Stimulated activated CD8-positive, alpha-beta memory T cell treated with anti-CD3 and anti-CD28 coated beads, Interleukin-4, amount 100 ng/mL, for 4 hours (primary cell): ENCODE measurements at places on chromosomes 12 and 14.

GRCh38 chr14:60266021-60266937 lies 17.3 kb downstream of the PPM1A start:
- no peak for DNase-seq

- no peak for DNase-seq
These were observed 17.2 kb upstream of the CISTR start for GRCh38 chr12:53768976-53769375.

- DNase-seq: no peak
These were observed 17.0 kb downstream of the OR8S1 start for GRCh38 chr12:48542300-48542928.

- no peak for DNase-seq
These were observed 11.7 kb downstream of the TTLL5 start for GRCh38 chr14:75672605-75673192.

DNA sequence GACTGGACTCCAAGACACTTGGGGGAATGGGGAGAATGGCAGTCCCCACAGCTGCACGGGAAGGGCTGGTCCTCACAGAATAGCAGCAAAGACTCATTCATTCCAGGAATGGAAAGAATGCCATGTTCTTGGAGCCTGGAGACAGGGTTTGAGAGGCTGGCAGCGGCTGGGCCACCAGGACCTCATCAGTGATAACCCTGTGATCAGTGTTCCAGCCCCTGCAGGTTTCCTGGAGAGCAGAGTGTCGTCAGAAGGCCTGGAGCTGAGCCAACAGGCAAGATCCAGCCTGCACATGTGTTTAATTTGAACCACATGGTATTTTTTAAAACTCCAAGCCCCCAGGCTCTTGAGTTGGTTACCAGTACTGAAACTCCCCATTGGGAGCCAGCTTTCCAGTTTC lies 11.3 kb downstream of the BDKRB1 start:
- no peak for DNase-seq

GRCh38 chr14:101844219-101844618 lies 82.7 kb downstream of the PPP2R5C start:
- DNase-seq: no peak

DNA sequence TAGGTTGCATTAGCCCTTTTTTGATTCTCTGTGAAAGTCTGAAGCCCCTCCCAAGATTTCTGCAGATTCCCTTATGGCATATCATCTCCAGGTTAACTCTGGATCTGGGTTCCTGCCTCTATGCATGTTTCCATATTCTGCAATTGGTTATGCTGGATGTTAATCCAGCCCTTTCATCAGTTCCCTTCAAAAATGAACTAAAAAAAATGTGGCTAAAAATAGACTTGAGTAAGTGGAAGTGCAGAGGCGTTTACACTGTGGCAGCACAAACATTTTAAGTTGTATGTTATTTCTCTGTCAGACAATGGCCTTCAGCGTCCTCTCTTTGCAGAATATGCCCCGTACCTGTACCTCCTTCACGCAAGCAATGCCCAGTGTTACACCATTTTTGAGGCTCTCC lies 11.4 kb downstream of the MGST1 start:
- DNase-seq: no peak

DNA sequence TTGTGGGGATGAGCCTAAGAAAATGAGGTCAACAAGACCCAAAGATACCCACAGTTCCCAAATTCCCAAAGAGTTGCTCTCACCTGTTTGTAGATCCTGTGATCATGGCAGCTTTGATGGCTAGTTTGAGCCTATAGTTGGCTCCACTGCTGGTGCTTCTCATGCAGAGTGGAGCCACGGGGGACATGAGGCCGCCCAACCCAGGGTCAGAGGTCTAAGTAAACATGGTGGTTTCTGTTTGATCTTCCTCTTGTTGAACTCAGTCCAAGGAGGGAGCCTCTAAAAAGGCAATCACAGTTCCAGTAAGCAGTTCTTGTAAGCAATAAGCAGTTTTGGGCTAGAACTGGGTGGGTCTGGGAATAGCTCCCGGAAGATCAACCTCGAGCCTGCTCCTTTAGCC lies 125.6 kb upstream of the DHRS4 start:
- no peak for DNase-seq

- no peak for DNase-seq
These were observed 13.0 kb upstream of the RIOX1 start for GRCh38 chr14:73477618-73478266.

GRCh38 chr14:33026850-33027430 lies 88.3 kb downstream of the NPAS3 start:
- no peak for DNase-seq

GRCh38 chr12:88142610-88142991 lies 494 bp downstream of the TMTC3 start:
- no peak for DNase-seq

- DNase-seq: no peak
These were observed 1.9 kb upstream of the PSMB11 start for GRCh38 chr14:23040100-23040499.

DNA sequence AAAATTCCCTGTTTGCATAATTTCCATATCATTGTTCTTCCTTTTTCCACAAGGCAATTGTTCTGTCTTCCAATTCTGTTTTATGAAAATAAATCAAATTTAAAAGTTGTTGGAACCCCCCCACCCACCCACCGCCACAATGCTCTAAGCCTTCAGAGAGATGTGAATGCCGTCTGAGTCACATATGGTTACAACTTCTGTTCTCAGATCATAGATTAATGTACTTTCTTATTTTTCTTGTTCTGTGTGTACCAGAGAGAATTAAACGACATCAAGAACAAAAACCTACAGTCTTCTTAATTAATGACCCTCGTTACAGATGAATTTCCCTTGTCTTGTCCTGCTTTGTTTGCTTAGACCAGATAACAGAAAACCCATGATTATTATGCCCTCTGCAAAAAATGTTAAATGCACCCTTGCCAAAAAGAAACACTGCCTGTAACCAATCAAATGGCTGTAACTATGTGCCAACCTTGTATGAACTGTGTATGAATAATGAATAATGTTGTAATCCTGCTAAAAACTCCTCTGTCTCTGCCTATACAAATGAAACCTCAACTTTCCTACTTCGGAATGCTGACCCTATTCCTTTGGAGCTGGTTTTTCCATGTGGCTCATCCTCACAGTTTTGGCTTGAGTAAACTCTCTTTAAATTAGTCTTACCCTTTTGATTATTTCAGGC lies 14.0 kb downstream of the OR6S1 start:
- no peak for DNase-seq

GRCh38 chr12:10668526-10668925 lies 5.3 kb downstream of the STYK1 start:
- no peak for DNase-seq

- no peak for DNase-seq
These were observed 278.2 kb upstream of the SFSWAP start for GRCh38 chr12:131432532-131433260.

DNA sequence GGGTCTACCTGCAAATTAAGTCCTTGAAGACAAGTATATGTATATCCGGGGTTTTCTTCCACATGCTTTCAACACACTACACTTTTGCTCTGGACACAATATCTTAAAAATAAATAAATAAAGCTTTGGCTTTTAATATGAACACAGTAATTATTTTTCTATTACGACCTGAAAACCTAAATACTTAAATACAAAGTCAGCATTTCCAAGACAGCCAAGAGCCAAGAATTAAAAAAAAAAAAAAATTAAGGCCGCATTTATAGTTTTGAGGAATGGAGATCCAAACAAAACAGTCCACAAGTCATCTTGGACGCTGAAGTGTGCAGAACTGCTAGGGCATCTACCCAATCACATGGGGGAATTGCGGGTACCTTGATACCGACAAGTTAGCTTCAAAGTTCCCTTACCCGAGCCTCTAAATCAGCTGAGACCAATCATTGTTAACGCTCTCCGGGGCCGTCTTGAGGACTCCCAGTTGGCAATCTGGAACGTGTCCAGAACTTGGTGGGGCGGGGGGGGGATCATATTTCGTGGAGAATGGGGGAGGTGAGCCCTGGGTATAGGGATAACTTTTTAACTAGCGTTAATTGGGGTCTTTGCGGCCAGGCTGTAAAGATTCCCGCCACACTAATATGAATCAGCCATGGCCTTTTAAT lies 731 bp upstream of the PCNX4 start:
- DNase-seq: no peak

- no peak for DNase-seq
These were observed 82.8 kb downstream of the SLC25A47 start for GRCh38 chr14:100405760-100406455.

DNA sequence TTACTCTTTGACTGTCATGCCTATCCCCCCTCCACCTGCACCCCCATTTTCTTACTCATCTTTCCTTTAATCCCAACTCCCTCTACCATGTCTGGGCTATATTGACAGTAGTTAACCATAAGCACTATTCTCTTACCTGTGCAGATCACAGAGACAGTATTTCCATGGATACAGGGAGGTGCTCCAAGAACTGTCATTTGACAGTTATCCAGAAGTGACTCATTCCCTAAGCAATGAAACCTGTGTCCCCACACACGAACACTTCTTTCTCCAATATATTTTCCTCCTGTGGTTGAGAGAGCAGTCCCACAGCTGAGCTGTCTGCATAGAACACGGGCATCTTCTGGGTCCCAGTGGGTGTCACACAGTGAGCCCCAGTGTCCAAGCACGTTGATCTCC lies 68.8 kb downstream of the CD163L1 start:
- no peak for DNase-seq

DNA sequence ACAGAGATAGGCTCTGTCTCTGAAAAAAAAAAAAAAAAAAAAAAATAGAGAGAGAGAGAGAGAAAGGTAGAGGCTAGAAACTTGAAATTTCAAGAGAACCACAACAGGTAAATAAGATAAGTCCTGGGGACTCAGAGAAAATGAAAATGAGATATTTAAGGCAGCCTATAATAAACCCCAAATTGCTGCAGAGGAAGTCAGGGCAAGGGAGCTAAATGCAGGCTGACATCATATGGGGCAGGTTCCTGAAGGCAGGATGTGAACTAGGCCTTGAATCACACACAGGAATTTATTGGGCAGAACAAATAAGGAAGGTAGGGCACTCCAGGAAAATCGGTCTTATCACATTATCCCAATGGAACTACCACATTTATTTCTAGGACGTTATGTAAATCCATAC lies 54.9 kb upstream of the NUDT4 start:
- no peak for DNase-seq

DNA sequence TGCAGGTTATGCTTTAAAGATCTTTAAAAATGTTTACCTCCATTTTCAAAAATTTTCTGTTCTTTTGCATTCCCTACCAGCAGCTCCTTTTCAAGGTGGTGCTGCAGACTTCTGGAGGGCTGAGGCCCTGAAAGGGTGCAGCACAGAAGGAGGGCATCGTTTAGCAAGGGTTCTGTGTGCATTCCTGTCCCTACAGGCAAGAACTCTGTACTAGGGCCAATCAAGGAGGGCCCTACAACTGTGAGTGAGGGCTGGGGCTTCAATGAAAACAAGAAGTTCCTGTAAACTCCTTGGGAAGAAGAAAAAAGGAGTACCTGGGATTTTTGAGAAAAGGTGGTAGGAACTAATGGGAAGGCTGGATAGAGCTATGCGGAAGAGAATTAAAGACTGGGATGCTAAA lies 50.7 kb upstream of the CSRP2 start:
- DNase-seq: no peak

DNA sequence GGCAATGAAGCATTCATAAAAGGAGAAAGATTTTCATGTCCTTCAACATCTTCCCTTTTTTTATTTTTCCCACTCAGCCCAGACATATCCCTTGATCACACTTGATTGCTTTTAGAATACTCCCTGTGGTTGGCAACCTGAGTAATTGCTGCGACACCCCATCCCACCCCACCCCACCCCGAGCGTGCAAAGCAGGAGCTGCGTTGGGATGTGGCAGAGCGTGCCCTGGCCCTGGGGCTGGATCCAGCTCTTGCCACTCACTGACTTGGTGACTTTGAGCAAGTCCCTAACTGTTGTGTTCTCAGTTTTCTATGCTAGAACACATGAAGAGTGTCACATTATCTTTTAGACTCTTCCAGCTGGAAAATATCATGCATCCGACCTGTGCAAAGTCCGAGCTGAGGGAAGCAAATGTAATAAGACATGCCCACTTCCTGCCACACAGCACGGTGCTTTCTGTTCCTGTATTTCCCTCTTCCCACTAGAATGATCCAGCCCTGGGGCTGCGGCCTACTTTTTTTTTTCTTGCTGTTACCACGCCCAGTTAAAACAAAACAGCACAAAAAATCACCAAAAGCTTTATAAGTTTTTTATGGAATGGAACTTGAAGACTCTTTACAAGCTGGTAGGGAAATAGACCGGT lies 4.0 kb downstream of the ASCL4 start:
- no peak for DNase-seq

DNA sequence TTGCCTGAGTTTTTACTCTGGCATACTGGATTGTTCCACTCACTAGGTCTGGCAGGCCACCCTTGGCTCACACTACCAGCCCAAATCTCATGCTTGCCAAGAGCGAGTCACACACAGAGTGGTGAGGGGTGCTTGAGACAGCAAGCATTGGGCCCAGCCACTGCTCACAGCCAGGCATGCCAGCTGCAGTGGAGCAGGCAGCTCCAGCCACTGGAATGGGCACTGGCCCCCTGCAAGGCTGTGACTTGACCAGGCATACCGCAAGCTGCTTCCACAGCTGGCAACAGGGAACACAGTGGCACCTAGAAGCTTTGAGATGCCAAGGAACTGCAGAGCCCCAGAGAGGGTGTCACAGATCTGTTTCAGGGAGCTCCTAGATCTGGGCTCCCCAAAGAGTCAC lies 488.5 kb downstream of the LRFN5 start:
- DNase-seq: no peak

DNA sequence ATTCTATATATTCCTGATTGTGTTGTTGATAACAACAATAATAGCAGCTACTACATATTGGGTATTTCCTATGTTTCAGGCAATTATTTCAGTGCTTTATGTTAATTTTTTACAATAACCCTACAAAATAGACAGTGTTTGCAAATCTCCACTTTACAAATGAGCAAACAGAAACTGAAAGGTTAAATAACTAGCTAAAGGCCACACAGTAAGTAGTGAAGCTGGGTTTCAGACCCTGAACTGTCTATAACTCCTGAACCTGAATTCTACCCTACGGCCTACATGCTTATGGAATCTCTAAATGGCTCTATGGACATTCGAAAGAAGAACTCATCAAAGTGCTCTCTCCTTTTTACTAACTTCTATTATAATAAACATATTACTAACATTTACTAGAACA lies 19.7 kb upstream of the NUDT4 start:
- DNase-seq: no peak

DNA sequence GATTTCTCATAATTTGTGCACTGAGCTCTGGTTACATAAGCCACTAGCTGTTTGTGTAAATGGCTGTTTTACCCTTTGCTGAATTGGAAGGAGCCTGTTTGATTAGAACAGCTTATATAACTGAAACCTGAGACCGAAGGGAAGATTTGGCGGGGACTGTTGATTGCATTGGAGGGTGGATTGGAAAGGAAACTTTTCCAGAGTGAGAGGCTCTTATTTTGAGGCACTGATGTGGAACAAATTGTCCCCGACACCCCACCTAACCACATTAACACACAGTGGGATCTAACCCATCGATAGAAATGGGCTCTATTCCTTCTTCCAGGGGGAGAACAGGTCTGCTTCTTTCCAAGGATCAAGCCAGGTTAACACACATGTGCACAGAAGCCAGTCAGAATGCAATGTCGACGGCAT lies 51.7 kb downstream of the TMEM30B start:
- DNase-seq: no peak
